H7 (cell line): ENCODE measurements at places on chromosomes 2 and 18. TPM values are rescaled to one million over a fixed set of nuclear protein-coding genes. Genes with fewer than 3 reads are reported as not detected.

The RAB17 gene
- 23.3 and 25.5 TPM in 2 replicates for total RNA-seq

DNA sequence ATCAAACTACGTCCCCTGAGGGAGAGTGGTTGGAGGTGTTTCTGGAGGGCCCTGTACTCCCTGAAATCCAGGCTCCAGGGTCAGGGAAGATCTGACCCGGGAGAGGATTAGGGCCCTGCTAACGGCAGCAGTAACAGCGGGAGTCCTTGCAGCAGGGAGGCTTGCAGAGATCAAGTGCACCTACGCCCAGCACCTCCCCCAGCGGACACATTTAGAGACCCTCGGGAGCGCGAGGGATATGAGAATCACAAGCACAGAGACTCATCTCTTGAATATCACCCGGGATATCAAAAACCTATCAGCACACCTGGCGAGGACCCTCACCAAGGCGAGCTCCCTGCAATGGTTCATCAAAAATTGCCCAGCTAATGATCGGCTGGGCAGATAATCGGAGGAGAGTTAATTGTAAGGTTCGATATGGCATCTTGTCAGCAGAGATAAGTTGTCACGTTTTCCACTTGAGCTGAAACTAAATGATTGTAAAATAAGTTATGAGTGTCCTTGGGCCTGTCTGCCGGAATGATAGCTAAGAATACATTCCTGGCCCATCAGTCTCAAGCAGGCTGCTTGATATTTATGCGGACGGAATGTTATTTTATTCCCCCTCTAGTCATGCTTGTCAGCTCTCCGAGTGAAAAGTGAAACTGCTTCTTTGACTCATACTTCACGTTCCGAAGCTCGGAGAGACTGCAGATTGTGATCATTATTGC is 209.8 kb downstream of the GBX2 start:
- DNase-seq = no peak

DNA sequence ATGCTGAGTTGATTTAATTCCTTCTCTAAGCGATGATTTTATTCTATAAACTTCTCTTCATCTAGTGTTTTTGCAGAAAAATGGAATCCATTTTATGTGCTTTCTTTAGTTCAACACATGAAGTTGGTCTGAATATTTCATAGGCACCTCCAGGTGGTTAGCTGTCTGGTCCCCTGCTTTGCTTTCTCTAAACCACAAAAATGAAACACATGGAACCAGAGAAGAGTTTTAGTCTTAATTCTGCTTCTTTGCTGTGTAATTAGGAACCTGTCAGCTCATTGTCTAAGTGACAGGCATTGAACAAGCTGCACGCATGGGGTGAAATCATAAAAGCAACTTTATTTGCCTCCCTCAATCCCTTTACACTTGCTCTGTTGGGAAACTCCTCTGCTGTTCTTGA is 150.4 kb downstream of the PIK3C3 start:
- no peak for DNase-seq

DNA sequence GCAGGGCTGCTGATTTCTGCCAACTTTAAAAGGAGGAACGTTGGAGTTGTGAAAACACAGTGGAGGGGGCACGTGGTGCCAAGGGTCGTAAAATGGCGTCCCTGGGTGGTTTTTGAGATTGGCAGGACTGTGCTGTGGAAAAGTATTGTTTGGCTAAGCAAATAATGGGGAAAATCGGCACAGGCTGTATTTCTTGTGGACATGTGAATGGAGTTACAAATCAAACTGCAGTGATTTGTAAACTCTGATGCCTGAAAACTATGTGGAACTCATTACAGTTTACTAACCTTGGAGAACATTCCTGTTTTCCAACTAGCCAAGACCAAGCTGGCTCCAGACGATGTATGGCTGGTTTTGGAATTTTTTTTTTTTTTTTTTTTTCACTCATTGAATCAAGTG is 68.7 kb downstream of the KCTD1 start:
- DNase-seq = no peak
